ENCODE measurements at places on chromosomes 11 and 22.

DNA sequence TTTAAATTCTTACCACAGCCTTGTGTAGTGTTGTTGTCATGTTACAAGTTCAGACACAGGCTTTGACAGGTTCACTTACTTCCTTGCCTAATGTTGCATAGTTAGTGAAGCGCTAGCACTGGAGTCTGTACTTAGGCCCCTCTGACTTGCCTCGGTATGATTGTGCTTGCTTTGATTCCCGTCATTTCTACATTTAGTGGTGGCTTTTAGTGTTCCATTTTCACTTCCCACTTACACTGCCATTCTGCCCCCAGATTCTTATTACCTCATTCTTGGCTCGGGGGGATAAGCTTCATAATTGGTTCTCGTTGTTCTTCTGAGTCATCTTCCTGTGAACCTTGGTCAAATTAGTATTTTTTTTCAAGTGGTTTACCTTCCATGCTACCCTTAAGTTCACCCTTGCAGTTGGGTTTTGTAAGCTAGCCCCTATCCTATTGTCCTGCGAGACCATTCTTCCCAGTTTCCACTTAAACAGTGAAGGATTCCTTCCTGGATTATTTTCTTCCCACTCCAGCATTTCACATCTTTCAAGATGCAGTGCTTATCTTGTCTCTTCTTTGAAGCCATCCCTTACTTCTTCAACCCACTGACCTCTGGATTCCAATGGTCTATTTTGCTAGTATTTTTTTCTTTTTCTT lies 68.7 kb downstream of the DDX10 start:
- no peak for DNase-seq

DNA sequence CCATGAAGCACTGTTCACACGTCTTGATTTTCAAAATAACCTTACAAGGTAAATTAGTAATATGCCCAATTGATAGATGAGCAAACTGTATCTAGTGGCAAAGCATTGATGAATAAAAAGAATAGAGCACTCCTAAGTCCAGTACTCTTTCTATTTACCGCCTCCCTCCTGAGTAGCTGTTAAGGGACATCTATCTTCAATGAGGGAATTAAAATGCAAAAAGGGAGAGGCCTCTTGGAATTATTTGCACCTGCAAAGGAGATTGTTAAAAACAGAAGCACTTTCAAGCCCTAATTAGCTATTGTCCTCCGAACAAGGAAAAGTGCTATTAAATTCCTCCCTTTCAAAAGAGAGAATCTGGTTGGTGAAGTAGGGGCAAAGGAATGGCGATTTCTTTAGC lies 6.8 kb upstream of the GALNT18 start:
- no peak for DNase-seq

DNA sequence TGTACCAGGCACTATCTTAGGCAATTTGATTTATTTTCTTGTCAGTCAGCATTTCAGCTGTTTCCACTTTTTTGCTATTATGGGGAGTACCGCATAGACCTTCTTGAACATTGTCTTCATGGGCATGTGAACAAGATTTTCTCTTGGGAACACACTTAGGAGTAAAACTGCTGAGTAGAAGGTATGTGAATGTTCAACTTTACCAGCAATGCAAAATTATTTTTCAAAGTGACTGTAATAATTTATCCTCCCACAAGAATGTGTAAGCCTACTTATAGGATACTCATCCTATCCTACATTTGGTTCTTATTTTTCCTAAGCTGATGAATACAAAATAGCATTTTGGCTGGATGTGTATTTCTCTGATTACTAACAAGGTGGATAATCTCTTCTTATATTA lies 132.0 kb upstream of the NAV2 start:
- DNase-seq = no peak

- no peak for DNase-seq
These were observed 1.9 kb upstream of the PTGDR2 start for GRCh38 chr11:60857378-60858232.

- DNase-seq = no peak
These were observed 29.3 kb downstream of the TUG1 start for GRCh38 chr22:30998329-30998728.

DNA sequence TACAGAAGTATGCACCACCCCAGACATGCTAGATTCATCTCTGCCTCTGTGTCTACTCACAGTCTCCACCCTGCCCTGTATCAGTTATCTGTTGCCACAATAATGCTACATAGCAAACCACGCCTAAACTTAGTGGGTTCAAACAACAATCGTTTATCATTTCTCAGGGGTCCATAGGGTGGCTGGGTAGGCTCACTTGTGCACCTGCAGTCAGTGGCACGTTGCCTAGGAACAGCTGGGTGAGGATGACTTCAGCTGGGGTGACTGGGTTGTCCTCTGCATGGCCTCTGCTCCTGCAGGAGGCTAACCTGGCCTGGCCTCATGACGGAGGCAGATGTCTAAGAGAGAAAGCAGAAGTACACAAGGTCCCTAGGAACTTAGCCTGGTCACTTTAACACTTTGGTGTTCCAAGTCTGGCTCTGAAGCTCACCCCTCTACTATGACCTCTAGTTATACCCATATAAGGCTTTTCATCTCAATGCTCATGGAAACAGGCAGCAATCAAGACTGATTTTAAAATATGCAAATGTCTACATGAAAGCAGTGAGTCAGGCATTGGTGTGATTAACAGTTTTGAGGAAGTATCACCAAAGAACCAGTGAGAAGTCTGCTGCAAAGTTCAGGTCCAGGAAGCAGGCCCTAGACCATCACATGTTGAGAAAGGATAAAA lies 10.7 kb downstream of the OLFML1 start:
- no peak for DNase-seq

GRCh38 chr11:18720091-18720807 lies 5.7 kb downstream of the IGSF22 start:
- DNase-seq = no peak

DNA sequence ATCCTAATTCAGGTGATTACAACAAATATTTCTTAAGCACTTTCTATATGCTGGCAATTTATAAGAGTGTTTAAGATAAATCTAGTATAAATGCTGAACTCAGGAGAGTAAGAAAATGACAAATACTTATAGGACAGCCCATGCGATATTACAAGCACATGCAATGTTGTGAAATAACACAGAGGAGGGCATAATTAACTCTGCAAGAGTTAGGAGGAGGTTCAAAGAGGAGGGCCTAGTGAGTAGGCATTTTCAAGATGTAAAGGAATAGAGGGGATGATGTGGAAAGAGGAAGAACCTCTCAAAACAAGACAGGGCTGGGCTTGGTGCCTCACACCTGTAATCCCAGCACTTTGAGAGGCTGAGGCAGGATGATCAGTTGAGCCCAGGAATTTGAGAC lies 37.1 kb upstream of the IL17RA start:
- no peak for DNase-seq

DNA sequence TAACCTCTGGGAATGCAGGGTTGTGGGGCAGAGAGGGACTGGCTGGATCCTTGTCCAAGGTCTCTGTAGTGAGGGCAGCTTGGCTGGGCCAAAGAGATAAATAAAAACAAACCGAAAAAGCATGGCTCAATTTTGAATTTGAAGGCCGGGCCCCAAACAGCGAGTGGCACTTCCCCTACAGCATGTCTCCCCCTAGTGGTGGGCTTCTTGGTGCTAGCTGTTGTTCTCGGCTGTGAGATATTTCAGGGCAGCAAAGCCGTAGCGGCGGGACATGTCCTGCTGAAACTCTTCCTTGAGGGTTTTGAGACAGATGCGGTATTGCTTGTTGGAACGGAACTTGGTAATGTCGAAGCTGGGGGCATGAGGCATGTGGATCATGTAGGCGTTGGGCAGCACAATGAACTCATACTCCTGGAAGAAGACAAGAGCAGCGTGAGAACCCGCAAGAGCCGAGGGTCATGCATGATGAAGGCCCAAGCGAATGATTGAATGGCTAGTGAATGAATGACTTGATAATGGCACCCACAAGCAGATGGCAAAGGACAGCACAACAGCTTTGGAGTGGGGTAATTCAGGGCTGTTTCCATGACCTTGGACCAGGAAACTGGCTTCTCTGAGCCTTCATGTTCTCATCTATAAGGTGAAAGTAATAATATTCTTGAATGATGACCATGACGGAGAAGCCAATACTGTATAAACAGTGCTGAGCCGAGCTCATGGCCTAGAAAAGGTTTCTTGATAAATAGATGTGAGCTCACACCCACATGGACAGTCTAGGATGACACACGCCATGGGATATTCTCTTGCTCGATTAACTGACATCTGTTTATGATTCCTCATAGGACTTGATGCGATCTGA lies 216.3 kb upstream of the SYN3 start:
- DNase-seq = no peak

- no peak for DNase-seq
These were observed 2.0 kb upstream of the ZNF195 start for GRCh38 chr11:3380706-3381545.

GRCh38 chr11:65870706-65871681 lies 1.6 kb downstream of the EFEMP2 start:
- no peak for DNase-seq

DNA sequence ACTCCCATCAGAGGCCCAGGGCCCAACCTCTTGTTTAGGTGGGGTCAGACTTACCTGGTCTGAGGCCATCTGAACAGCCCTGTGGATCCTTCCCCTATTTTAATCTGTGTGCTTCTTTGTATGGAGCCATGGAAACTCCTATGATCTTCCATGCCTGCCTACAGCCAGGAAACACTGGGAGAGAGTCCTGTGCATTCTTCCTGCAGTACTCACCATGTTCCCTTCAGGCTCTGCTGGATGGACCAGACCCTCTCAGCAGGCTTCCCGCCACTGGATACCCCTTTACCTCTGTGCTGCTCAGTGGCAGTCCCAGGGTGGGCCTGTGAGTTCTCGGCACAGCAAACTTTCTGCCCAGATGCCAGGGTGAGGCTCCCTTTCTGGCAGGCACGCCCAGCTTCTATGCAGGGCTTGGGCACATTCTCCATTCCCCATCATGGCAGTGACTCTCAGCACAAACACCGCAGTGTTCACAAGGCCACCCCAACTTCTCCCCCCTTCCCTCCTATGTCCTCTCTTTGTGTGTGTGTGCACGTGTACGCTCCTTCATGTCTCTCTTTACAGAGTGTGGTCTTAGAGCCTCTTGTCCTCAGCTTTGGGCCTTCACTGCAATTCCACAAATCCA lies 34.8 kb downstream of the NEU3 start:
- no peak for DNase-seq

GRCh38 chr11:74710281-74710938 lies 20.8 kb downstream of the CHRDL2 start:
- DNase-seq = peak; percentile 52

DNA sequence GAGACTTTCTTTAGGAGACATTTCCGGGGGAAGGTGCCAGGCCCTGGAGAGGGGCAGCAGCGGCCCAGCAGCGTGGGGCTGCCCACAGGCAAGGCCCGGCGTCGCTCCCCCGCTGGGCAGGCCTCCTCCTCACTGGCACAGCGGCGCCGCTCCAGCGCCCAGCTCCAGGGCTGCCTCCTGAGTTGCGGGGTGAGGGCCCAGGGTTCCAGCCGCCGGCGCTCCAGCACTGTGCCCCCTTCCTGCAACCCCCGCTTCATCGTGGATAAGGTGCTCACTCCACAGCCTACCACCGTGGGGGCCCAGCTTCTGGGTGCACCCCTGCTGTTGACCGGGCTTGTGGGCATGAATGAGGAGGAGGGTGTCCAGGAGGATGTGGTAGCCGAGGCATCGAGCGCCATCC lies 15.2 kb upstream of the MDK start:
- no peak for DNase-seq

DNA sequence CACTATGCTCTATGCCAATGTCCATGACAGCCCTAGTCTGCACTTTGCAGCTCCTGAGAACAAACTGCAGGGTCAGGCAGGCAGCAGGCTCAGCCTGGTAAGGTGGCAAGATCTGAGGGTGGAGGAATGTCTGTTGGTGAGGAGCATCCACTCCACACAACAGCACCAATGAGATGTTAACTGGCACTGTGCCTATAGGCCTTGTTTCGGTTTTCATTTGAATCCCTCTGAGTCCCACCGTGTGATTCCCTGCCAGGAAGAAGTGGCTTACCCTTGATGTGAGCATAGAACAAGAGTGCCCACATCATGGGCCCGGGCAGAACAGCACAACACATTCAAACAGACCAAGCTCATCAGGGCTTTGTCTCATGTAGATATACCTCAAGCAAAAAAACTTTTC lies 44.1 kb upstream of the CHRM4 start:
- no peak for DNase-seq

- no peak for DNase-seq
These were observed 852 bp downstream of the TRAF6 start for GRCh38 chr11:36509201-36509639.

DNA sequence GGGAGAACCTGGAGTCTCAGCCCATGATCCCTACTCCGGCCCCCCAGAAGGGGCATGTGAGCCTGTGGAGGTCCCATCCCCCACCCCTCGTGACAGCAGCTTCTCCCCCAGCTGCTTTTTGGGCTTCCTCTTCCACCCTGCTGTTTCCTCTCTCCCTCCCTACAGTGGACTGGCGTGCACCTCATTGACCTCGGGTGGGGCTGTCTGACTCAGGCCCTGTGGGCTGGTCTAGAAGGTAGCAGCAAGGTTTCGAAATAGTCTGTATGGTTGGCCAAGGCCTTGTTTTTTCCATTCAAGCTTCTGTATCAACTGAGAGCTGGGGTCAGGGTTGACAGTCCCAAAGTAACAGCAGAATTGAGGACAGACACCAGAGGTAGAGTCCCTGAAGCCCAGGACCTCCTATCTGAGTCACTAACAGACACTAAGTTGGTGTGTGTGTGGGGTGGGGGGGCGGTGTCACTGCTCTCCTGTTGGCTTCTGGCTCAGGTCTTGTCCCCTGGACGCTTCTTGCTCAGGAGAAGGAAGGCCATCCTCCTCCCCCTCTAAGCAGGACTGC lies 7.7 kb downstream of the SLC37A2 start:
- peak; percentile 47 for DNase-seq

- DNase-seq = peak; percentile 79
These were observed 15.0 kb downstream of the SART1 start for GRCh38 chr11:65976216-65977176.

- DNase-seq = no peak
These were observed 910.4 kb downstream of the METTL15 start for GRCh38 chr11:29018631-29019030.

DNA sequence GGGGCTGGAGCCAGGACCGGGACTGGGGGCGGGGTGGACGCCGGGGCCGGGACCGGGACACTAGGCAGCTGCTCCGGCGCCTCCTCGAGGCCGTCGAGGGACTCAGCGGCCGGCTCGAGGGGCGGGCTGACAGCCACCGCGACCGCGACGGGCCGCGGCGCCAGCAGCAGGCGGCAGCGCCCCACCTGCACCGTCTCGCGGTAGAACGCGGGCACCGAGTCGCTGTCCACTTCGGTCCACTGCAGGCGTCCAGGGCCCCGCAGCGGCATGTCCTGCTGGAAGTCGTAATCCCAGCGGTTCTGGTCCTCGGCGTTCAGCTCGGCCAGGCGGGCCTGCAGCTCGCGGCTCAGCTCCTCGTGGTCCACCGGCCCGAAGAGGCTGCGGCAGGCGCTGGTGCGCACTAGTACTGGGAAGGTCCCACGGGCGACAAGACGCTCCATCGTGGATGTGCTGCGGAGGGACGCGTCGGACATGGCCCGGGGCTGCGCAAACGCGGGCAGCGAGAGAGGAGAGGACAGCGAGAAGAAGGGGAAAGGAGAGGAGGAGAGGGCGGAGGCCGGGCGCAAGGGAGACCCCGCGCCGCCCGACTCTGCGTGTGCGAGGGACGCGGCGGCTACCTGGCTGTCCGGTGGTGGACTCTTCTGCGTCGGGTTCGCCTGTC lies 428 bp downstream of the CDKN1C start:
- no peak for DNase-seq
